IPS-NIHi11 (cell line): ENCODE measurements at places on chromosomes 1 and 21.

DNA sequence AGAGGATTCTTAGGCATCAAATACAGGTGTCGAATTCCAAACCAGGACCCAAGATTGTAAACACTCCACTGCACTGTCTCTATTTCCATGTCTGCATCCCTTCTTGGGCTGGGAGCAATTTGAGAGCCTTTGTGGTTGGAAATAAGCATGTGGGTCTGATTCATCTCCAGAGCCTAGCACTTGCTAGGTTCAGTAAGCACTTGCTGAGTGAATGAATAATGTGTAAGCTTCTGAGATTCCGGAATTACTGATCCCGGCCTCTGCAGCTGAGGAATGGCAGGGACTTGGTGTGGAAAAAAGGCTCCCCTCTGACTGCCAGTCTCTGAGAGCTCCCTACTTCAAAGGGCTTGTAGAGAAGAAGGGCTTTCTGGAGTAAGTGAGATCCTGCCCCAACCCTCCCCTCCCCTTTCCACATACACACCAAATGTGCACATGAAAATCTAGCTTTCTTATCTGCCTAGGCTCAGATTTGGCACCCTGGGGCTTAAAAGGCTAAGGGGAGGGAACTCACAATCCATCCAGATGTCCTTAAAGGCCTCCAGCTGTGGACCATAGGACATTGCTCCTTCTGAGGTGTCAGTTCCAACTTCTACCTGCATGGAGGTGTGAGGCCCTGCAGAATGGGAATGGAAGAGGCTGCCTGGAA is 39.6 kb upstream of the TRABD2B start:
- no peak for DNase-seq

DNA sequence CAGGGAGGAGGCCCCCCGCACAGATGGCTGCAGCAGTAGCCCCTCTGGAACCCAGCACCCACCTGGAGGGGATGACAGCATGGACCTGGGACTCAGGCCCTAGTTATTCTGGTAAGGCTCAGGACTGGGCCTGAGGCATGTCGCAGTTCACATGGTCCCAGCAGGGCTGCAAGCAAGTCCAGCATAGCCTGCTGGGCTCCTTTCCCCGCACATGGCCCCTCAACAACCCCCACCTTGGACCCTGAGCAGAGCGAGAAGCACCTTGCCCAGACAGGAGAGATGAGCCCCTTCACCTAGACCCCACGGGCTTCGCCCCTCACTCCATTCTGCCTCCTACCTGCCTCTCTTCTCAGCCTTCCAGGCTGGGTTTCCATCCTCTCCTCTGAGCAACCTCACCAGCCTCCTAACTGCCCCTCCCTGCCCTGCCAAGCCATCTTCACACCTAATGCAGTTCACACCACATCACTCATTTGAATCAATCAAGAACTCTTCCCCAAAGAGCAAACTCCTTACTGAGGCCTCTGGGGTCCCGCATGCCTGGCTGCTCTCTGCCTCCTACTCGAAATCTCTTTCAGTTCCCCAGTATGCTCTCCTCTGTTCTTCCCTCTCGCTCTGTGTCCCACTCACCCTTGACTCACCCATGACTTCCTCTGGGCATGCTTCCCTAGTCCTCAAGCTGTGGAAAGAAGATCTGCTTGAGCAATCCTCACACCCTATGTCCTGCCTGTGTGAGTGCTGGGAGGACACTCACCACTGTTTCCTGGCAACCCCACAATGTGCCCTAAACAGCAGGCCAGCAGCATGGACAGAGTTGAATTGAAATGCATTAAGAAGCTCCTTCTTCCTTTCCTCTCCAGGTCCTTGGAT is 9.4 kb upstream of the THEMIS2 start:
- no peak for DNase-seq

DNA sequence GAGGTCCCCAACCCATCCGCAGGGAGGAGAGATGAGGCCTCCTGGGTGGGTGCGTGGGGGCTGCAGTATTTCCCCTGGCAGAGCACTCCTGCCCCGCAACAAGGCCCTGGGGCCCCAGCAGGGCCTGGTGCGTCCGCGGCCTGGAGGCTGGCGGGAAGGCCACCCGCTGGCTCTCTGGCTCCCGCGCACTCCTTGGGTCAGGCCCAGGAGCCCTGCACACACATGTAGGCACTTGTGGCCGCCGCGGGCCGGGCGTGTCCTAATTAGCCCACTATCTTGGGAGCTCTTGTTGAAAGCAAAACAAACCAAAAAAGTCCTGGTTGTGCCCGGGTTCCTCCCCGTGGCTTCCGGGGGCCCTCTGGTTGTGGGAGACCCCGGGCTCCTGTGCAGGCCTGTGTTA is 49.7 kb upstream of the CCDC27 start:
- DNase-seq = no peak

DNA sequence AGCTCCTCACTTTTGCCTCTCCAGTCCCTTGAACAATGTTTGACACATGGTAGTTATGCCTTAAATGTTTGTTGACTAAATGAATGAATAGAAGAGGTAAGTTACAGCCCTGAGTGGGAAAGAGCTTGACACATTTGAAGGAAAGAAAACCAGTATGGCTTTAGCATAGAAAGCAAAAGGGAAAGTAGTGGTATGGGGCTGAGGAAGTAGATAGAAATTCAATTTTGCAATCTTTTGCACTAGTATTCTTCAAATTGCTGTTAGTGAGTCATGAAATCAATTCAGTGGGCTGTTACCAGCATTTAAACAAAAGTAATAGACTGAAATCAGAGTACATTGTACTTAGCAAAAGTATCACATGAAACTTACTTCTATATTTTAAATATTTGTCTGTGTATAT is 21.1 kb downstream of the PLA2G4A start:
- DNase-seq = no peak

GRCh38 chr1:181010789-181011188 is 11.9 kb downstream of the STX6 start:
- no peak for DNase-seq

GRCh38 chr21:37341254-37341960 is 25.2 kb upstream of the DYRK1A start:
- DNase-seq = peak; percentile 27

GRCh38 chr1:164712131-164713036 is 153.4 kb downstream of the PBX1 start:
- DNase-seq = no peak

GRCh38 chr1:71196685-71197084 is 115.8 kb upstream of the ZRANB2 start:
- DNase-seq = peak; percentile 8

- no peak for DNase-seq
Measured at GRCh38 chr1:84635429-84635828, 54.8 kb downstream of the SSX2IP start.

DNA sequence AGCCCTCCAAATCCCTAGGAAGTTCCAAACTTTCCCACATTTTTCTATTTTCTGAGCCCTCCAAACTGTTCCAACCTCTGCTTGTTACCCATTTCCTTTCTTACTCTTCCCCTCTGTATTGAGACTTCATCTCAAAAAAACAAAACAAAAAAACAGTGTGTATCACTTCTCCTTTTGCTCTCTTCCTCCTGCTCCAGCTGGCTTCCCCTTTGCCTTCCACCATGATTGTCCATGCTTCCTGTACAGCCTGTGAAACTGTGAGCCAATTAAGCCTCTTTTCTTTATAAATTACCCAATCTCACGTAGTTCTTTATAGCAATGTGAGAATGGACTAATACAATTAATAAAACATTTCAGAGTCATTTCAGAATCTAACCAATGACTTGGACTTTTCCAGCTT is 69.6 kb upstream of the KRTAP19-8 start:
- DNase-seq = no peak

DNA sequence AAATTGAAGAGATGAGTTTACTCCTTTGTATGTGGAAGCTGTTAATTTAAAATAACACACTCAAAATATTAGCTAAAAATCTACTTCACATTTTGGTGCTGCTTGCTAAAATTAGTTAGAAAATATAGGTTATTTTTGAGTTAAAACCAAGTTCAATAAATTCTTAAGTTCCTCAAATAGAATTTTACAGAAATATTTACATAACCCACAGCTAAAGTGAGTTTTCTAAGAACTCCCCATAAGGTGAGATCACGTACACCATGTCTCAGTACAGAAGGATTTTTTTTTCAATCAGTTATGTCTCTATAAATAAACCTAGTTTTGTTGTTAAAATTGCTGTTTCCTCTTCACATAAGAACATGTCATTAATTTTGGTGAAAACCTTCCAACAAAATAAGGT is 108.0 kb downstream of the SDCCAG8 start:
- no peak for DNase-seq

DNA sequence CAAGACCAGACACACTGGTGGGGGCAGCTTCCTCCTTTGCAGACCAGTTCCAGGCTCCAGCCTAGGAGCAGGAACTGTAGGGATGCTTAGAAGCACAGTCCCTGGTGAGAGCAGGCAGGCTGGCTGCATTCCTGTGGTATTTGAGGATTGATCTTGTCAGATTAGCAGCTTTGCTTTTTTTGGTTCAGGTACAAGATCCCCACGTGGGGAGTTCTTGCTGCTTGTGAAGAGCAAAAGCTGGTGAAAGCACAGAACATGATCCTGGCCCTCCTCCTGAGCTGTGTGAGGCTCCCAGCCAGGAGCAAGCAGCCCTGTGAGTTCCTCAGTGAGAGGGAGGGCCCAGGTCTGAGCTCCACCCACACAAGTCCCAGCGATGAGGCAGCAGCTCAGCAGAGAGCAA is 75.3 kb upstream of the ARTN start:
- DNase-seq = peak; percentile 79

- no peak for DNase-seq
Measured at GRCh38 chr1:222021129-222021528, 279.2 kb upstream of the DUSP10 start.

GRCh38 chr1:36055706-36056105 is 28.2 kb upstream of the TEKT2 start:
- DNase-seq = no peak

GRCh38 chr1:54462597-54463258 is 56.5 kb upstream of the SSBP3 start:
- no peak for DNase-seq

- no peak for DNase-seq
Measured at GRCh38 chr1:82299056-82299455, 498.3 kb downstream of the ADGRL2 start.

DNA sequence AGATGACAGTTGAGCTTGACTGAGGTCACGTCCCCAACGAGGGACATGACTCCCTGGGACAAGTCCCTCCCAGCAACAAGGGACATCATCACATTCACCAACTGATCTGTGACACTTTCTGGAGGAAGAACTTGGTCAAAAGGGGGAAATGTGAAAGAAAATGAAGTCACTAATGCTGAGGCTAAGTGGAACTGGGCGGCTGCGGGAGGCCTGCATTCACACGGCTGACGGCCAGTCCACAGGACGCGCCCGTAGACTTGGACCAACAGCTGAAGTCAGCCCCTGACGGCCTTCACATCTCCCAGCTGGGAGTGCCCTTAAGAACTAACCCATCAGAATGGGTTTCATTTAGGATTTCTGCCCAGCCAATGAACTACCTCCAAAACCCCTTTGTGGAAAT is 26.6 kb downstream of the POFUT2 start:
- DNase-seq = peak; percentile 3

DNA sequence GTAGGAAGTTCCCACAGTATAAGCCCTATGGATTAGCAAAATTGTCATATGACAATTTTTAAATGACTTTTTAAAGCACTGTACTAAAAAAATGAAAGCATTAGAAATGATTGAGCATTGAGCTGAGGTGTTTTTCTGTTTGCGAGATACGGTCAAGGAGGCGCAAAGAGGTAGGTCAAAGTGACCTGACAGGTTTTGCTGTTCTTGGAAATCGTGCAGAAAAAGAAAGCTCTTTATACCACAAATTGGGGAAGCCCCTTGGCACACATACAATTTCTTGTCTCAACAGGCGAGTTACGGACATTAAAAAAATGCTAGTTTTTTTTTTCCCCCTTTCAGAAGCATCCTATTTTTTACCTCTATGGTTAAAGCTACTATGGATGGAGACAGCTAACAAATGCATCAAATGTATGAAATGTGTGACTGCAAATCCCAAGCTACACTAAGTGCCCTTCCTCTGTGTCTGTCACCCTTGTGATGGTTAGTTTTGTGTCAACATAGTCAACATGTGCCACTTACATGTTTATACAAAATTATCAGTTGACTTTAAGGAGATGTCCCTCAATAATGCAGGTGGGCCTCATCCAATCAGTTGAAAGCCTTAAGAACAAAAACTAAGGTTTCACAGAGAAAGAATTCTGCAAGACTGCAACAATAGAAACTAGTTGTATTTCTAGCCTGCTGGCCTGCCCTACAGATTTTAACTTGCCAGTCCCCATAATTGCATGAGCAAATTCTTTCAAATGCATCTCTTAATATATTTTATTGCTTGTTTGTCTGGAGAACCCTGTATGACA is 29.3 kb downstream of the CRYZ start:
- no peak for DNase-seq

DNA sequence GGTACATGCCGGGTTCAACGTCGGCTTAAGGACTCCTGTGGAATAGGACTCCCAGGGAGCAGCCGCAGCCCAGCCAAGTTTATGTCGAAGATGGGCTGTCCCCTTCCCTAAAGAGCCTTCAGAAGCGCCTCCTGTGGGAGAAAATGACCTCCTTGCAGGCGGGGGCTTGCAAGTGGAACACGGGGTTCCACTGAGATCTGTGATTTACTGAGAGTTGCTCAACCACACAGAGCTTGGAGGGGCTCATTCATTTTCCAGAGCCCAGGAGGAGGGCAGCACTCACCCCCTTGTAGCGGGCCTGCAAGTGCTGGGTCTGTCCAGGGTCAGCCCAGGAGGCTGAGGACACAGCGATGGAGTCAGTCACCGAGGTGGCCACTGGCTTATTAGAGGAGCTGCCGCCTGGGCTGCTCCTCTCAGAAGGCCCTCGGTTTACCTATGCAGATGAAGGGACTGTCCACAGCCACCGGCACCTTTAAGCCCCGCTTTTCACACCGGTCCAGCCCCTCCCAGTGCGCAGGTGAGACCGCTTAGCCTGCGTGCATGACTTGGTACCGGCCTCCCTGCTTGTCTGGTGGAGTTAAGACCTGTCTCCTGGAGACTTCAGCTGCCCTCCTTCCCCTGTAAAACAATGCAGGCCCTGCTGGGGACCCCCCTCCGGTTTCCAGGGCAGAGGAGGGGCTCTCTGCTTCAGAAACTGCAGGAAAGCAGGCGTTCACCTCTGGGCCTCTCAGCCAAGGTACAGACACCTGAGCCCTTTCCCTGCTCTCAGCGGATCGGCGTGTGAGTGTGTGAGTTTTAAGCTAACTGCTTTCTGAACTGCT is 57.5 kb downstream of the ATP5PO start:
- DNase-seq = peak; percentile 66

GRCh38 chr1:204107892-204108291 is 35.0 kb downstream of the SOX13 start:
- DNase-seq = no peak

GRCh38 chr1:40382601-40383000 is 9.1 kb downstream of the SMAP2 start:
- DNase-seq = no peak

- peak; percentile 67 for DNase-seq
Measured at GRCh38 chr1:68051475-68051874, 1.0 kb upstream of the DIRAS3 start.

GRCh38 chr1:19073311-19074186 is 117.1 kb upstream of the IFFO2 start:
- no peak for DNase-seq

- no peak for DNase-seq
Measured at GRCh38 chr1:205453466-205453865, 2.4 kb downstream of the BLACAT1 start.
